CD4-positive, alpha-beta T cell treated with Interleukin-4 for 4 hours (primary cell): ENCODE measurements at places on chromosomes 1 and 21.
A peak's percentile ranks its signal among the peaks of the same experiment; 100 is the strongest.

GRCh38 chr1:25800703-25801377, 847 bp downstream of the SELENON start:
- no peak for DNase-seq

GRCh38 chr1:173864179-173864867, 3.5 kb downstream of the GAS5 start:
- DNase-seq = peak; percentile 64

DNA sequence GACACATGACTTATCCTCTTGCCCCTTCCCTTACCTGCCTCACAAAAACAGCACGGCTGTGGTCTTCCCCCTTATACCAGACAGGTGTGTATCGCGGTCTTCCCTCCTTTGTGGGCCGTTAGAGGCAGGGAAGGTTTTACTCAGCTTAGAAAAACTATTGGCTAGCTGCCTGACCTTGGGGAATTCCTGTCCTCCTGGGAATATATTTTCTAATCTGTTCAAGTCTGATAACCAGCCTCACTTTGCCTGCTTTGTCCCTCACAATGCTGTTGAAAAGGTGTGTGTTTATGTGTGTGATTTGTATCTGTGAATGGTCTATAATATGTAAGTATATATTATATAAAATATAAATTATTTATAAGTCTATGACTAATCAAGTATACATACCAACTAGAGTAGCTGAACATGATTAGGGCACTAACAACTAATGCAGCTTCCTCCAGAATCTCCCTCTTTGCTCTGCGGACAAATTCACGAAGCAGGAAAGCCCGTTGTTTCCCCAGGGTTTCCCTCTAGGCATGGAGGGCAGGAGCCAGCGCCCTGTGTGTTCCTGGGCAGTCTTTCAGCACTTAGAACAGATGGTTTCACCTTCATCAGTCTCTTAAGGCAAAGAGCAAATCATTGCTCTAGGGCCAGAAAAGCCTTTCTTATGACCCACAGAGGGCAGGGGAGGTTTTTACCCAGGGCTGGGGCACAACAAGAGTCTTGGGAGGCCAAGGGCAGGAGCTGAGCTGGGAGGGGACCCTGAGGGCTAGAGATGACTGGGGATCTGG, 25.6 kb downstream of the SLC26A9 start:
- no peak for DNase-seq

DNA sequence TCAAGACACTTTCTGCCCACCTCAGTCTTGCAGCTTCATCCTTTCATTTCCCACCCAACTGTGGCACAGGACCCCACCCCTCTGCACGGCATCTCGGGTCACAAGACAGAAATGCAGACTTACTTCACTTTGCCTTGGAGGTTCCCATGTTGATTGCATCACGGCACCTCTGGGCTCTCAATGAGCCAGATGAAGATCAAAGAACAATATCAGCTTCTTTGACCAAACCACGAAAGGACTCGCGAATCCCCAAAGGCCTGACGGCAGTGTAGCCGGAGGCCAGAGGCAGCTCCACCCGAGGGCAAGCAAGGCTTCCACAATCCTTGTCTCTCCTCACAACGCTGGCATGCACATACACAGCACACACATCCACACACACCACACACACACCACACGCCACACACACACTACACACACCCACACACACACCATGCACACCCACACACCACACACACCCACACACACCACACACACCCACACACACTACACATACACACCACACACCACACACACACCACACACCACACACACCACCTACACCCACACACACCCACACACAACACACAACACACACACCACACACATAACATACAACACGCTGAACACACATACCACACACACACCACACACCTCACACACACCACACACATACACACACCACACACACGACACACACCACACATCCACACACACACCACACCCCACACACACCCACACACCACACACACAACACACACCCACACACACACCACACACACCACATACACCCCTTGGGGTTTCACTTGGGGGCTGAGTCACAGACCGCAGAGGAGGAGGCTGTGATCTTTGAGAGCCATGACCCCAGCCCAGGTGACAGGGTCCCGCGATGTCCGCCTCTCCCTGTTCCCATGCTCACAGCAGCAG, 35.8 kb downstream of the UBASH3A start:
- peak; percentile 51 for DNase-seq

GRCh38 chr1:92442351-92442750, 44.4 kb downstream of the GFI1 start:
- no peak for DNase-seq

DNA sequence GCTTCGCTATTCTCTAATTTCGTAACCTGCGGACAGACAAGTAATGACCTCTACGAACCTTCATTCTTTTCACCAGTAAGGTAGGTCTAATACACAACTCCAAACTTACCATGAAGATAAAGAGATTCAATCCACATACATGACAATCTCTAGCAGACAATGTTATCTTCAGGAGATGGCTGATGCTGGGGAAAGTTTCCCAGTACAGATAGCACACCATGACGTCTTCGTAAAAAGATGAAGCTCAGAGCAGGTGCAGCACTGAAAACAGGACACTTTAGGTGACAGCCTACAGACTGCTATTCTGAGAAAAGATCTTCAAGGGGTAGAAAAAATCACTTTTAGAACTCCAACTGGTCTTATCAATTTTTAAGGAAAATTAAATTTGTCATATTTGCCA, 41.3 kb downstream of the ZNF281 start:
- no peak for DNase-seq

GRCh38 chr1:245987219-245987545, 519.9 kb downstream of the SMYD3 start:
- no peak for DNase-seq

GRCh38 chr21:18369115-18369514, 34.5 kb downstream of the TMPRSS15 start:
- no peak for DNase-seq

GRCh38 chr1:229164836-229165735, 105.8 kb upstream of the RAB4A start:
- DNase-seq = no peak
